ENCODE measurements at places on chromosomes 1 and 21. TPM values are rescaled to one million over a fixed set of nuclear protein-coding genes. Genes with fewer than 3 reads are reported as not detected.

- no peak for DNase-seq
Observed at GRCh38 chr1:62539028-62539447, 58.3 kb upstream of the ANGPTL3 start.

- peak; percentile 18 for DNase-seq
Observed at GRCh38 chr1:55204997-55205396, 10.2 kb downstream of the USP24 start.

DNA sequence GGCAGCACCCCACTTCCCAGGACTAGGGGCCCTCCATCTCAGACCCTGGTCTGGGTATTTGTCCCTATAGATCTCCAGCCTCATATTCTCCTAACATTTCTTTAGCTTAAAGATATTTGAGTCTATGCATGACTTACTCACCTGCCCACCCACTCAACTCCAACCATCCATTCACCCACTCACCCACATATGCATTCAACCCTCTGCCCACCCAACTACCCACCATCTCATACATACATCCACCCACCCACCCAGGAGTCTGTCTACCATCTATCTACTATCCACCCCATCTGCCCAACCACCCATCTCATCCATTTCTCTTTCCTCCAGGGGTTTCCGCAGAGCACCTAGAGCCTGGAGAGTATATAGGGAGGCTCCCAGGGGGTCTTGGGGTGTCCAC is 42.7 kb downstream of the FAAH start:
- no peak for DNase-seq

- DNase-seq: peak; percentile 60
Observed at GRCh38 chr1:25523542-25523941, 19.9 kb upstream of the LDLRAP1 start.

DNA sequence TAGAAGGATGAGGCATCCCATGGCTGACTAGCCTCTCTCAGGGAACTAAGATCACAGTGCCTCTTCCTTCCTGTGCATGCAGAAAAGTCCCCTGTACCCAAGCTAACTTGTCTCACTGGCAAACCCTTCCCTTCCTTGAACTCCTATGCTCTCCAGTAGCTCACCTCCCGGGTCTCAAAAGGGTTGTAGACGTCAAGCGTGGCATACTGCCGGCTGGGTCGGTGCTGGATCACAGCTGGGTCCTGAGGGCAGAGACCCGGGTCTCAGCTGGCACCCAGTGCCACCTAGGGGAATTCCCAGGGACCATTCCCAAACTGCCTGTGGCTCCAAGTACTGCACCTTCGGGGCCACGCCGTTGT is 688 bp downstream of the SCAMP3 start:
- DNase-seq: no peak

GRCh38 chr1:152745289-152745704 is 12.5 kb upstream of the KPRP start:
- peak; percentile 8 for DNase-seq

- DNase-seq: peak; percentile 73
Observed at GRCh38 chr1:207049974-207050391, 1.0 kb downstream of the YOD1 start.

DNA sequence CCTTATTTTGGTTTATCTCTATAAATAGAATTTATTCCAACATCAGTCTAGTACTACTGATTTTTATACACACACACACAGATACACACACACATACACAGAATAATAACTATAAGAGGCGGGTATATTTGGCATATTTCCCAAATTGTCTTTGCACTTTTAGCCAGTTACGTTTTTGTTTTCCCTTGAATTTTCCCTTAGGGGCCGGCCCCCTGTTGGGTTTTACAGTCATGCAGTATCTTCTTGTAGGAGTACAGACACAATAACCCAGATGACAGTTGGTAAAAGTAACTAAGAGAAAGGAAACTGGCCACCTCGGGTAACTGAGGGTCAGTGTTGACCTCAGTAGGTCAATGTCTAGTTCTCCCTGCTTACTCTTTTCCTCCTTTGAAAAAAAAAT is 50.9 kb downstream of the DISP1 start:
- no peak for DNase-seq

GRCh38 chr1:59766227-59766855 is 48.4 kb upstream of the HOOK1 start:
- DNase-seq: no peak

DNA sequence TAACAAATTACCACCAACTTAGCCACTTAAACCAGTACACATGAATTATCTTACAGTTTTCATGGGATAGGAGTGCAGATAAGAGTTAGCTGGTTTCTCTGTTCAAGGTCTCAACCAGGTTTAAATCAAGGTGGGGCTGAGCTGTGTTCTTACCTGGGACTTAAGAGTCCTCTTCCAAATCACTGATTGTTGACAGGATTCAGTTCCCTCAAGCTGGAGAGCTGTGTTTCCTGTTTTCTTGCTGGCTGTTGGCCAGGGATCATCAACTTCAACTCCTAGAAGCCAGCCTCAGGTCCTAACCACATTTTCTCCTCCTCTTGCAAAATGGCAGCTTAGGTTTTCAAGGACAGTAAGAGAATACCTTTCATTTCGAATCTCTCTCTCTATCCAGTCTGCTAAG is 123.8 kb upstream of the CHRM3 start:
- no peak for DNase-seq

- no peak for DNase-seq
Observed at GRCh38 chr1:44476891-44477290, 71.8 kb downstream of the RNF220 start.

- DNase-seq: no peak
Observed at GRCh38 chr1:119323216-119323982, 45.2 kb upstream of the HAO2 start.

DNA sequence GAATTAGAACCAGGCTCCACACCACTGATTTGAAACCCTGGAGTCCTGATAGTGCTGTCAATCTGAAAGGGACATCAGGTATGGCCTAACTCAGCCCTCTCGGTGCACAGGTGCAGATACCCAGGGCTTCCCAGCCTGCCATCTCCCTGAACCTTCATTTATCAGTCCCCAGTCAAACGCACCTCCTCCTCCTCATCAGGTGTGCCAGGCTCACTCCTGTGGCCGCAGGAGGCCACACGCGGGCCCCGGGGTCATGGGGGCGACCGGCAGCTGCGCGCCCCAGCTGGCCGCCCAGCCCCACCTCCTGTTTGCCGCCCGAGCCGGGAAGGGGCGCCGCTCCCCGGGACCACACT is 572 bp downstream of the FUCA1 start:
- DNase-seq: peak; percentile 2

DNA sequence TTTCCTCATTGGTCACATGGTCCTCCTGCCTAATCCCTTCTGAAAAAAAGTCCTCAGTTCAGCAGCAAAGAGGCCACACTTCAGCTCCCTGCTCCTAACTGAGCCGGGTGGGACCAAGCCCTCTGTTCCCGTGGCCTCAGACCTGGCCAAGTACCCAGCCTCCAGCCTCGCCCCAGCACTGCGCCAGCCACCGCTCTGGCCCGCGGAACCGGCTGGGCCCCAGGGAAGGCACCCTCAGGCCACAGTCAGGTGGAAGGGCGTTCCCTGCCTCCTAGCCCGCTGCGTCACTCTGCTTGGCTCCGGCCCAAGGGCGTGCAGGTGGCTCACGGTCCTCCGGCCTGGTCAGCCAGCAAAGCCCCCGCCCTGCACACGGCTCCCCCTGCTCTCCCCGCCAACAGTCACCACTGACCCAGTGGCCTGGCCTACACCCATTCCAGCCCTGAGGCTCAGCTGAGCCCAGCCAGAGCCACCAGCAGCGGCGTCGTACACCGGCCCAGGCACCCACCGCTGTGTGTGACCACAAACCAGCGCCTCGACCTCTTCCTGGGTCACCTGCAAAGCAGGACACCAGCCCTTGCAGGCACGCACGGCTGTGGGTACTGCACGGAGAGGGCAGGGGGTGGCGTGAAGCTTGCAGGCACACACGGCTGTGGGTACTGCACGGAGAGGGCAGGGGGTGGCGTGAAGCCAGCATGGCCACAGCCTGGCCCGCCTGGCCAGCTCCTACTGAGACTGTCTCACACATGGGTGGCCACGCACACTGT is 19.4 kb downstream of the NADK start:
- DNase-seq: peak; percentile 41

- no peak for DNase-seq
Observed at GRCh38 chr1:235268379-235269125, 59.4 kb downstream of the ARID4B start.

DNA sequence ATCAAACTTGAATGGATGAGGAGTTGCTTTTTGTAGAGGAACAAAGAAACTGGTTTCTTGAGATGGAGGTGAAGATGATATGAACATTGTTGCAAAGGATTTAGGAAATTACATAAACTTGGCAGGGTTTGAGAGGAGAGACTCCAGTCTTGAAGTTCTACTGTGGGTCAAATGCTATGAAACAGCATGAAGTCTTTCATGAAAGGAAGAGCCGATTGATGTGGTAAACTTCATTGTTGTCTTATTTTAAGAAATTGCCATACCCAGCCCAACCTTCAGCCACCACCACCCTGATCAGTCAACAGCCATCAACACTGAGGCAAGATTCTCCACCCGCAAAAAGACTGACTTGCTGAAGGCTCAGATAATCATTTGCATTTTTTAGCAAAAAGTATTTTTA is 52.2 kb downstream of the SIPA1L2 start:
- DNase-seq: no peak

DNA sequence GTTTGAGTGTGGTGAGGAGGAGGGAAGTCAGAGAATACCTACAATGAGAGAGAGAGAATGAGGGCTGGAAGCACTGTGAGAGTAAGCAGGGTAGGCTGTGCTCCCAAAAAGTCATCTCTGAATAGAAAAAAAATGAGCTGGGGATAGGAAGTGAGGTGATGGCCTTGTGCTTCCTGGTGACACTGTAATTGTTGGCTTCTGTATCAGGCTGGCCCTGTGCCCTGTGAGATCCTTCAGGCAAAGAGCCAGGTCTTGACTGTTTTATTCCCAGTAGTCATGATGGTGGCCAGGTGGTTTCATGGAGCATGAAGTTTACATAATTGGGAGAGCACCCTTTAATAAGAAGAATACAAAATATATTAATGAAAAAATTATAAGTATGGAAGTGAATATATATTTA is 20.4 kb upstream of the SPATA6 start:
- peak; percentile 36 for DNase-seq

DNA sequence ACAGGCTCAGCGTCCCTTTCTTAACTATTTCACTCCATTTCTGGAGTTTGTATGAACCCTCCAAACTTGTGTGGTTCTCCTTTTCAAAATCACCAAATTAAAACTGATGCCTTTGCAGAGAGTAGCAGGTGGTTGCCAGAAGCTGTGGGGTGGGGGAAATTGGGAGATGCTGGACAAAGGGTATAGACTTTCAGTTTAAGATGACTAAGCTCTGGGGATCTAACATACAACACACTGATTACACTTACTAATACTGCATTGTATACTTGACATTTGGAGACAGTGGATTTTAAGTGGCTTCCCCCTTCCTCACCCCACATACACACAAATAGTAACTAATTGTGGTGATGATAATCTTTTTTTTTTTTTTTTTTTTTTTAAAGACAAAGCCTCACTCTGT is 11.1 kb upstream of the SCYL3 start:
- DNase-seq: no peak

- DNase-seq: peak; percentile 45
Observed at GRCh38 chr1:173409613-173410012, 67.5 kb upstream of the PRDX6 start.

- no peak for DNase-seq
Observed at GRCh38 chr1:182196897-182197870, 135.7 kb upstream of the ZNF648 start.

The COL8A2 gene
- 3.0 TPM for total RNA-seq

The FAM177B gene
- total RNA-seq: not detected

The CLCA4 gene
- not detected for total RNA-seq

The ADAM30 gene
- not detected for total RNA-seq

The MYCL gene
- 0.17 TPM for total RNA-seq

The DISP1 gene
- total RNA-seq: 1.7 TPM

The PIGV gene
- 9.4 TPM for total RNA-seq

The IVL gene
- not detected for total RNA-seq

The CHIA gene
- not detected for total RNA-seq

The CYP4X1 gene
- total RNA-seq: 6.3 TPM

The BTBD19 gene
- total RNA-seq: 7.0 TPM

Measured in dermis blood vessel endothelial cell (primary cell).